ENCODE measurements at places on chromosomes 2 and 18.

- no peak for DNase-seq
Measured at GRCh38 chr2:199201539-199201938, 256.2 kb downstream of the SATB2 start.

DNA sequence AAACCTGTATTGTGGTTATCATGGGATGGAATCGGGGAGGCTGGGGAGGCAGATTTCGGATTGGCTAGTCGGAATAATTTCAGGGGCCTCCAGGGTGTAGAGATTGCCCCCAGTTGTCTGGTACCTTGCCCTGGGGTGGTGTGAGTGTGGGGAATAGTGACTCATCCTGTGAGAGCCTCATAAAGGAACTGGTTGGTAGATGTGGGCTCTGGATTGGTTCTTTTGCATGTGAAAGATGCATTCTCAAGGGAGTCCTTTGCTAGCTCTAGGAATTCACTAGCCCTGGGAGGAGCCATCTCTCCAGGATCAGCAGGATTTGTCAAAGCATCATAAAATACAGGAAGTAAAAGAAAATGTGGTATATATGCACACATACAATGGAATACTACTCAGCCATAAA lies 331.6 kb downstream of the SETBP1 start:
- no peak for DNase-seq

GRCh38 chr2:181366675-181367175 lies 90.5 kb upstream of the ITGA4 start:
- DNase-seq, result no peak

DNA sequence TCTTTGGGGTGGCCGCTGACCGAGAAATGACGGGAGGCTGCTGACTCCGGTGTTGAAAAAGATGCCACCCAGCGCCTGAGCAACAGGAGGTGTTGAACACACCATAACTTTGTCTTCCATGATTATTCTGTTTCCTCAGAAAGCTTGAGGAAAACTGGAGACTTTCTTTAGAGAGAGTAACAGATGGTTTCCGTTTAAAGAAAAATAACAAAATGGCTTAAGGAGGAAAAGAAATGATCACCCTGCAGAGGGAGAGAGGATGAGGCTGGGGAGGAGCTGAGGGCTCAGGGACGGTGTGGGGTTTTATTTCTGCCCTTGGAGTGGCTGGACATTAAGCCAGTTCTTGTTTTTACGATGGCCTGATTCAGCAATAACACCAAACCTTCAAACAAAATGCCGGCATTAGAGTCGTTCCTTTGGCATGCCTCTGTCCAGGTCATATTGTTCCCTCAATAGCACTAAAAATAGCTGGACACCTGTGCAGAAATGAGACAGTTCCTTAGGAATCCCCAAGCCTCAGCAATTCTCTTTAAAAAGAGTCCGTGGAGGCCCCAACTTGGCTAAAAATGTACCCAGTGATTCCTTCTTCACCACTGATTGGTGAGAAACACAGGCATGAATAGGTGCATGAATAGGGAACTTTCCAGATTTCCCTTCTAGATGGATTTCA lies 182.4 kb downstream of the ALPK2 start:
- no peak for DNase-seq

- DNase-seq, result no peak
Measured at GRCh38 chr2:54757500-54757899, 34.0 kb downstream of the EML6 start.

- no peak for DNase-seq
Measured at GRCh38 chr2:26251893-26252292, 7.2 kb downstream of the HADHB start.

DNA sequence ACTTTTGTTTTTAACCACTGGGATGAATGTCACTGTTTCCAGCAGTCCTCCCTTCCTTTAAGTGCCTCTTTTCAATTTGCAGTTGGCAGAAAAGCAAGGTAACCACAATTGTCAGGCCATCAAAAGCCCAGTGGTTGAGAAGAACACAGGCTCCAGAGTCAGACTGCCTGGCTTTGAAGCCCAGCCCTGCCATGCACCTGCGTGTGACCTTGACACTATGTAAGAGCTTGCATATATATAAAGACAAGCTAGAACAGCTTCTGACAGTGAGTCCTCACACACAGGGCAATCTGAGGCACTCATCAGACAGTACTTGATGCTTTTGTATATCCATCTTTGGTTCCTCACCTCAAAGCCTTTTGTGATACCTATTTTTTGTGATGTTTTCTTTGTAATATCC lies 11.0 kb downstream of the CCBE1 start:
- DNase-seq, result no peak

DNA sequence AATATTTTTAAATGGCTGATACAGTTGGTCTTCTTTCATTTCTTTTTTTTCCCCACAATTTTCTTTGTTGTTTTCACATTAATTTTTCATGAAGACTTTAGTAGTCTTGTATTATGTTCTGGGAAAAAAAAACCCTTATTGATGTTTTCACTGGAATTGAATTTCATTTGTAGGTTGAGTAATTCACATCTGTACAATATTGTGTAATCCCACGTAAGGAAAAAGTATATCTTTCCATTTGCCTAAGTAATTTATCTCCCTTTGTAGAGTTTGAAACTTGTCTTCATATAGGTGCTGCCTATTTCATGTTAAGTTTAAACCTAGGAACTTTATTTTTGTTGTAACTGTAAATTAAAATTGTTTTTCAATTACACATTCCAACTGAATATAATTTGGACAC lies 2.0 kb downstream of the DNAJC27 start:
- no peak for DNase-seq

- peak; percentile 23 for DNase-seq
Measured at GRCh38 chr2:42492691-42493467, 903 bp downstream of the KCNG3 start.

GRCh38 chr18:10923551-10924070 lies 225.8 kb downstream of the PIEZO2 start:
- DNase-seq, result no peak

DNA sequence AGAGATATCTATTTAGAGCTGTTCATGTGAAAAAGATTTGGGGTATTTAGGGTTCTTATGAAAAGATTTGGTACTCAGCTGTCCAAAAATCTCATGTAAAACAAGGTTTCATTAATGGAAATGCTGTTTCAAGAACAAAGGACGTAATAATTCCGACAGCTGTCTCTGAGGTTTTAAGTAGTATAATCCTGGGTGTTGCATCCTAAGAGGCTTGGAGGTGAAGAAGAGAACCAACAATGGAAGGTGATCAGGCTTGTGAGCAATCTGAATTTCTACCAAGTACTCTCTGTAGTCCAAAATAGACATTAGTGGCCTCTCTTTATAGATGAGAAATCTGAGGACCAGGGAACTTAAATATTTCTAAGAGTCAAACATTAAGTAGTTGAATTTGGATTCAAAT lies 205.1 kb downstream of the BABAM2 start:
- no peak for DNase-seq

GRCh38 chr2:63841254-63842022 lies at the start of gene UGP2:
Gene UGP2, plus strand, starts transcription at chr2:63841896. Its CDS starts 290 bp downstream, at chr2:63842186.
- peak; percentile 90 for DNase-seq

GRCh38 chr2:67225287-67225973 lies 171.7 kb upstream of the ETAA1 start:
- DNase-seq, result no peak

- DNase-seq, result no peak
Measured at GRCh38 chr2:174145827-174146226, 102.5 kb downstream of the OLA1 start.

DNA sequence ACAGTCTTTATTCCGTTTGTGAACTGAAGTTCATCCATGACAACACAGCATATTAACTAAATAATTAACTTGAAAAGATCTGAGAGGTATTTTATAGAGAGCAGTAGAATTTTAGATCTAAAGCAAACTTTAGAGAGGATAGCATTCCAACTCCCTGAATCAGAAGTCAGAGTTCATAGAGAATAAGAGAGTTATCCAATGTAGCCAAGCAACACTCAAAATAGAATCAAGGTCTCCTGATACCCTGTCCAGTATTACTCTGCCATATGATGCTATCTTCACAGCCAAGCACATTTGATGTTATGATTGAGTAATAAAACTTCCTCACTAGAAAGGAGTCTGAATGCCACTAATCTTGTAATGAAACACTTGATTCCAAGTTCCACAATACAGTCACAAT lies 55.5 kb downstream of the RIT2 start:
- DNase-seq, result no peak

- no peak for DNase-seq
Measured at GRCh38 chr2:229815858-229816257, 101.5 kb upstream of the DNER start.

- DNase-seq, result no peak
Measured at GRCh38 chr2:37820471-37820986, 104.6 kb upstream of the RMDN2 start.

GRCh38 chr18:58217052-58217451 lies 173.0 kb downstream of the NEDD4L start:
- no peak for DNase-seq

DNA sequence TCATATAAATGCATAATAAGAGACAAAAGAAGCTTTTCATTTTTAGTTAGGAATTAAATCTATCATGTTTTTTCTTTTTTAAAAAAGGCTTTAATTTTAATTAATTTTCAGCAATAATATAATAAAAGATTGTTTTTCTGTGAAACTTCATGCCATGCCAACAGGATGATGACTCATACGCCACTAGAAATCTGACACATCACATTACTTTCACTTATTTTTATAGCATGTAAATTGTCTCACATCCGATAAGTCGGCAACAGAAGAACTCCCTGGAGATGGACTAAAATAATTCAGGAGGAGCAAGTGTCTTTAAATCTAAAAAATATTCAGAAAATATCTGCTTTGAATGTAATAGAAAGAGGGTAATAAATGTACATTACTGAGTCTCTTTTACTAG lies 1024.2 kb upstream of the ACVR2A start:
- no peak for DNase-seq

DNA sequence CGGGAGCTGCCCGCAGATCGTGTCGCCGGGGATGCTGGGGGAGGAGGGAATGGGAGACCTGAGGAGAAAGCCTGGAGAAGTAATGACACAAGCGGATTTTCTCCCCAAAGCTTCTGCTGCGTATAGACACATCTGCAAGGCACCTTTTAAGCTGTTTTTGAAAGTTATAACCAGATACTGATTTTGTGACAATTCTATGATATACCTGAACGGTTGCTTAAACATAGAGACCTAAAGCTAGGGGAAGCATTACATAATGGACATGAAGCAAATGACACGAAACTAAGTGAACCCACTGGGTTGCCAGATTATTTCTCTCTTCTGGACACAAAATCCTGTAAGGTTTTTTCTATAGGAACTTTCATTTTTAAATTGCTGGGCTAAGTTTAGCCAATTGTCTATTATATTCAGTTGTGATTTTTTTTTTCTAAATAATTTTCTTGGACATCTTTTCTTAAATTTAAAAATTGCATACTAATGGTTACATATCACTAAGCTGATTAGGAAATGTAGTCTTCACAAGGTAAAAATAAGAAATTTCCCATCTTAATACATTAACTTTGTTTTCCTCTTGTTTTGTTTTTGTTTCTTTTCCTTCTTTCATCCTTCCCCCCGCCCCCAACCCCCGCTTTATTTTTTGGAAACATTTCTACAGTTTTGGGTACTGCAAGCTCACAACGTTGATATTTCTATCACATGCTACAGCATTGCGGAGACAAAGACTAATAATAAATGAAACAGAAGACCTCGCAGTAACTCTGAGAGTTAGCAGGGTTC lies 1.3 kb downstream of the OSBPL6 start:
- DNase-seq, result no peak

DNA sequence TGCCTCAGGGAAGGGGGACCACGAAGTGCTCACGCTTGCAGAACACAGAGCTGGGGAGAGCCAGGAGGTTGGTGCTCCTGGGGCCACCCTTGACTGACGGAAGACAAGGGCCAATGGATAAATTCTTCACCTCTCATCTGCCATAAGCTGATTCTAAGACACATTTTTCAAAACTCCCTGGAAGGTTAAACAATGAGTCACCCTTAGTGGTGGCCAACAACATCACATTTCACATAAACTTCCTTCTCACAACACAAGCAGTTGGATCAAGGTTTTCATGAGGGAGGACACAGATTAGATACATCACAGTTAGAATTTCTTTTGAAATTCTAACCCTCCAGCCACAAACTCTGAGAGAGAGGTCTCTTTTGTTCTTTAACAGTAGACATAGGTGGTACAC lies 713.6 kb upstream of the POU3F3 start:
- DNase-seq, result no peak

DNA sequence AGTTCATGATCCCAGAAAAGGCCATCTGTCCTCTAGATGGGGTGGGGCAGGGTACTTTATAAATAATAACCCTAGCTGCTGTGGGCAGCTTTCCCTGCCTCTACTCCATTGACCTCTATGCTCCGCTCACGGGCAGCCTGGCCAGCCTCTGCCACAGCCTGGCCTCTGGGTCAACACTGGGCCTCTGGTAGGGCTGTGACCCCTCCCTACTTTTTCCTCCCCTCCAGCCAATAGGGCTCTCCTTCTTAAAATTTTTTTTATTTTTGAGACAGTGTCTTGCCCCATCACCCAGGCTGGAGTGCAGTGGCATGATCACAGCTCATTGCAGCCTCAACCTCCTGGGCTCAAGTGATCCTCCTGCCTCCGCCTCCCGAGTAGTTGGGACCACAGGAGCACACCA lies 4.1 kb upstream of the GAREM2 start:
- DNase-seq, result no peak

DNA sequence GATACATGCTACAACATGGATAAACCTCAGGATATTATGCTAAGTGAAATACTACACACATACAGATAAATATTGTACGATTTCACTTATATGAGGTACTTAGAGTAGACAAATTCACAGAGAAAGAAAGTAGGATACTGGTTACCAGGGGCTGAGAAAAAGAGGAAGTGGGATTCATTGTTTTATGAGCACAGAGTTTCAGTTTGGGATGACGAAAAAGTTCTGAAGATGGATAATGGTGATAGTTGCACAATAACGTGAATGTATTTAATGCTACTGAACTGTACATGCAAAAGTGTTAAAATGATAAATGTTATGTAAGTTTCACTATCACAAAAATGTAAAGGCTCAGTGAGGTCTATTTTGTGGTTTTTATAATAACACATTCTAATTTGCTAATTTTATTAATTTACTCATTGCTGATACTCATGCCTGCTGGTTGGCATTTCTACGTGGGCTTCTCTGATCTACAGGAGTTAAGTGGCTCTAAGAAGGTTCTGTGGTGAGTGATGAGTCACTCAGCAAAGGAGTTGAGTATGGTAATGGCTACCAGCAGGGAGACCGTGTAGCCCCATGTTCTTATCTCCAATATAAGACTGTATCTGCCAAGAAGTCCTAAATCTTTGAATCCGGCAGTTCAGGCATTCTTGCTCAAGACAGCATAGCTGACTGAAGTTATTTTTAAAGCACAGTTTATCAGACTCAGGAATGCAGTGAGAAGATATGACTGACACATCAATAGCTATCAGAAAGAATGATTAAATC lies 41.1 kb downstream of the UPP2 start:
- no peak for DNase-seq

DNA sequence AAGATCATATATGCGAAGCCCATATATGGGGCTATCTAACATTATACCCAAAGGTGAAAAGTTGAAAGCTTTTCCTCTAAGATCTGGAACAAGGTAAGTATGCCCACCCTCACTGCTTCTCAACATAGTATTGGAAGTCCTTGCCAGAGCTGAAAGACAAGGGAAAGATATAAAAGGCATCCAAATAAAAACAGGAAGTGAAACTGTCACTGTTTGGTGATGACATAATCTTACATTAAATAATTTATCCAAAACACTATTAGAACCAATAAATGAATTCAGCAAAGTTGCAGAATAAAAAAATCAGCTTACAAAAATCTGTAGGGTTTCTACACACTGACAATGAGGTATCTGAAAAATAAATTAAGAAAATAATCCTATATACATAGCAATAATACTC lies 205.8 kb downstream of the INSIG2 start:
- no peak for DNase-seq

GRCh38 chr2:85012431-85012830 lies 41.5 kb downstream of the KCMF1 start:
- DNase-seq, result no peak
